Lower lobe of right lung (tissue), 2 donors: ENCODE measurements at places on chromosomes 5 and 9.

- DNase-seq: no peak
Measured at GRCh38 chr9:81259896-81260295, 429.5 kb downstream of the TLE1 start.

GRCh38 chr9:105475302-105475701 is 27.5 kb downstream of the FSD1L start:
- DNase-seq: no peak

DNA sequence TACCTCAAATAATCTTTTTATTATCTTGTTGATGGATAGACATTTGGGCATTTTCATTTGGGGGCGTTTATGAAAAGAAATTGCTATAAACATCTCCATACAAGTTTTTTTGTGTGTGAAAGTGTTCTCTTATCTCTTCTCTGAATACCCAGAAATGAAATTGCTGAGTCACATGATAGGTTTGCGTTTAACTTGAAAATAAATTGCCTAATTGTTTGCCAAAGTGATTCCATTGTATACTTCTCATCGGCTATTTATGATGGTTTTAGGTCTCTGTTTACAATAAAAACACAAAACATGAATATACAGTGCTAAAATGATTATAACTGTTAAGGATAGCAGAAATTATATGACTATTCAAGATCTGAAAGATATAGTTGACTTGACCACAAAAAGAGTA is 361.7 kb downstream of the TAF11L14 start:
- no peak for DNase-seq

- no peak for DNase-seq
Measured at GRCh38 chr5:112189391-112189790, 229.7 kb downstream of the EPB41L4A start.

DNA sequence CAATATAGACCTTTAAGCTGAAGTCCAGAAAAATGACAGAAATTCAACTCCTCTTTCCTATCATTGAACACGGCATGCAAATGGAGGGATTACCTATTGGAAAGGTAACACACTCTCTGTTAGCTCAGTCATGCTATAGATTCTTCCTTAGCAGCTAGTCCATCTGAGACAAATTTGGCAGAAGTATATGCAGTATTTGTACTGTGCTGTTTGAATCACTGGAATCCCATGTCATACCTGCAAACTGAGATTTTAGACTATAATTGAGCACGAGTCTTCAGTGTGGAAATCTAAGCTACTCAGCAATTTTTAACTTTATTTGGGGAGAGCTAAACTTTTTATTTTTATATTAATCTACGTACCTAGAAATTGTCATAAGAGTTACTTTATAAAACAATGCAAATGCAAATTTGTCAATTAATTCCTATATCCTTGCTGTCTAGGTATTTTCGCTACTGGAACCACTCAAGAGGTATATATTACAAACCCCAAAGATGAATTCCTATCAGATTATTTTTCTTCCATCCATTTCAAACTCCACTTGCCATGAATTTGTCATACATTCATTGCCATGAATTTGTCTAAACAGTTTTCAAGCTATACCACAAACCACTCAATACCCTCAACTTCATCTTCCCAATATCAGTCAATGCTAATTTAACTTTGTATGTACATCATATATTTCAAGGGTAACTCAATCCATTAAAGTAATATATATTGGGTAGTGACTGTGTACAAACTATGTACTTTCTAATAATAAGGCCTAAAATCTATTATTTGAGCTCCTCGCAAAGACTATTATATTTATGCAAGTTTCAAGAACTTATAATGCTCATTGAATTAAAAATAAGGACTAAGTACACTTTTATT is 224.8 kb downstream of the MEF2C start:
- DNase-seq: no peak

GRCh38 chr5:12566441-12566840 is 662.2 kb upstream of the CTNND2 start:
- DNase-seq: no peak

DNA sequence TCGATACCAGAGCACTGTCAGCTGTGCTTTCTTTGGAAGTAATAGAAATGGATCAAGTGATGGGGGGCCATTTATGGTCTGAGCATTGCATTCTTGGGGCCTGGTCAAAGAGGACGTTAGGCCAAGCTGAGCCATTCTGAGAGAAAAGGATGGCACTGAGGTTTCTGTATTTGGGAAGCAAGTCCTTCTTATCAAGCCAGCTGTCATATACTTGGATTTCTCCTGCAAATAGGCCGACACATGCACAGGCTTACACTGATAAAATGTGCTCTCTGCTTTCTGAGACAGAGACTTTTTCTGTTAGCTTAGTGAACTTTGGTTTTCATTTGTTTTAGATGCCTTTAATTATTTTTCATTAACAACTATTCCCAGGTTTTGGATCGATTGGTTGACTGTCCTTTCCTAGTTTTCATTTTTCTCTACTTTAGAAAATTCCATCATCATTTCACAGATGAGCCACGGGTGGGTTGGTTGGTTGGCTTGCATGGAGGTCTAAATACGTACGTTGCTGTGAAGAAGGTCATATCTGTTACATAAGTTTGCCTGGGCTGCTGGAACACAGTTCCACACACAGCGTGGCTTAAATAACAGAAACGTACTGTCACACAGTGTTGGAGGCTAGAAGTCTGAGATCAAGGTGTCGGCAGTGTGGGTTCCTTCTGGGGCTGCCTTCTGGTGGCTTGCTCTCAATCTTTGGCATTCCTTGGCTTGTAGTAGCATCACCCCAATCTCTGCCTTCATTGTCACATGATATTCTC is 20.3 kb downstream of the TMOD1 start:
- no peak for DNase-seq

DNA sequence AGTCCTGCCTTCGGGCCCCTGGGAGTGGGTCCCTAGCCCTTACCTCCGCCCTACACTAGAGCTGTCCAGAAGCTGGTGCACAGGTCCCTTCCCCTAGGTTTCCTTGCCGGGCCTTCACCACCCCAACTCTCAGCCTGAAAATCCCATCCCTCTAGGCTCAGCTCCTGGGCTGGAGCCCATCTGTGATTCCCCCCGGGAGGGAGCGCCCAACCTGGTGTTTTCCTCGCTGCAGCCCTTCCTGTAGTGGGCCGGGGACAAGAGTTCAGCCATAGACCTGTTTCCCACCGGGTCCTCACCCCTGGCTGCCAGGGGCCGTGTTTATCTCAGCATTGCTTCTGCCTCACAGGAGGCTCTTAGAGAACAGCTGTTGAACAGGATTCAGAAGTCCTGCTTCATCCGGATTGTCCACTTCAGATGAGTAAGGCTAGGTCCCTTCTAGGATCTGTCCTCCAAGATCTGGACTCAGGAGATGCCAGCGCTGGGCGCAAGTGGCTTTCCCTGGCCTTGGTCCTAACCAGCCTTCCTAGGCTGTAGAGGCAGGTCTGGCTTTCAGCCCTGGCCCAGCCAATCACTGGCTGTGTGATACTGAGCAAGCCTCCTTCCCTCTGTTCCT is 965 bp downstream of the GLIPR2 start:
- no peak for DNase-seq

DNA sequence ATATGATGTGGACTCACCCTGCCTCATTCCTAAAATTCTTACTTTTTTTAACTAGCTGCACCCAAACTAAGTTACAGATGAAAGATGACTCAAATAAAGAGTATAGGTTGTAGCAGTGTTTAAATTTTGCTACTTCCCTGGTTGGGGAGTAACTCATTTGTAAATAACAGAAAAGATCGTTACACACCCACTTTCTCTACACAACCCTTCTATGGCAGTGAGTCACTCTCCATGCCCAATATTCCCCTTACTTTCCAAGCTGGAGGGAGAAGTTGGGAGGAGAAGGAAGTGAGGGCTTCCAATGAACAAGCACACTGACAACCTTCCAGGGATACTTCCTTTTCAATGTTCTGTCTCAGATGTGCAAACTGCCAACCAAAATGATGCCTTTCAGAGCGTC is 1.9 kb downstream of the RASEF start:
- no peak for DNase-seq

DNA sequence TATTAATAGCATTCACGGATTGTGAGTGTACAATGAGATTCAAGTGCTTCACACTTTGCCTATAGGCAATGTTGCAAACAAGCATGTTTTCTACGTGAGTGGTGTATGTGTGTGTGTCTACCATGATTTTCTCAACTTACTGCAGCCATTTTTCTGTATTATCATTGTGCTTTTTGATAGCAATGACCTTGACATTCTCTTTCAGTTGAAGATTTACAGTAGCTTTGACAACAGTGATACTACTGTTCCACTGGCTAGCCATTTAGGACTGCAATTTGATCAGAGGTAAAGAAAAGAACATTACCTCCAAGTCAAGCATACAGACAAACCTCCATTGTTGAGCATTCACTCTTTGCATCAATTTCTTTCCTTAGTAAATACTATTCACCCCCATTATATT is 297.0 kb downstream of the MAN2A1 start:
- DNase-seq: no peak

- peak; percentile 71 for DNase-seq
Measured at GRCh38 chr5:122908662-122909061, 63.2 kb downstream of the SNX24 start.

DNA sequence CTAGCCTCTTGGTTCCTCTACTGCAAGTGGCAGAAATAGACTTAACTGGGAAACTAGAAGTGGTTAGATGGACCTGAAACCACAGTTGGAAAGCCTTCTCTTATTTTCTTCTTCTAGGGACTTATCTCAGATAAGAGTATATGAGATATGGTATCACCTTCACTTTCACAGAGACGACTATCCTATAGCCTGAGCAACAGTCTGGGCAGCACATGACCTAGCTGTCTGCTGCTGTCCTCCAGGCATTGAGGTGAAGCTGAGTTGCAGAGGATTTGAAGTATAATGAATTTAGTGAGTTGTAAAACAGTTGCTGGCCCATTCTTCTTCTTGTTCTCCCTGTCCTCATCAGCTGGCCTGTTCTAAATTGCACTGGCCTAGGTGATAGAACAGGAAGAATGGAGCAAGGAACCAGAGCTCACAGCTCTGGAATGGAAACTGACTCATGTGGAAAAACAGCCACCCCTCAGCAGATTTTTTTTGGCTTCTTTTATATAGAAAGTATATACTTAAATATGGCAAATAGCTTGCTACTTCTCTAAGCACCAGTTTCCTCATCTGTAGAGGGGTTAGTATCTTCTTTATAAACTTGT is 27.8 kb downstream of the RECK start:
- DNase-seq: no peak

DNA sequence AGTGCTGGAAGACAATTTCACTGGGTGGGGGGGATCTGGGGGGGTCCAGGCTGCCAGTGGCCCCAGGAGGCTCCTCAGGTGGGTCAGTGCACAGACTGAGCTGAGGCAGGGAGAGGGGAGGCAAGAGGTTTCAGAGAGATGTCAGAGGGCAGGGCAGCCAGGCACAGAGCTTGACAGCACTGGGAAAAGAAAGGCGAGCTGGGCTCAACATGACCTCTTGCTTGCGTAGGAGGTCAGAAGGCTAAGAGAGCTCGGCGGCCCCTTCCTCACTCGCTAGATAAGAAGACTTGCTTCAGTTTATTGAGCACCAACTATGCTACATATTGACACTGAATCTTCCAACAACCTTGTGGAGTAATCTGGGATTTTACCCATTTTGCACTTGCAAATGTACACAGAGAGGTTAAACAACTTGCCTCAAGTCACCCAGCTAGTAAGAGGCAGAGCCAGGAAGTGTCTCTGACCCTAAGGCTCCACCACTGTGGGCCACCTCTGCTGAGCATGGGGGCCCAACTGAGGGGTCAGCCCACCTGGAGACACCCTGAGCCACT is 3.5 kb downstream of the PDLIM7 start:
- no peak for DNase-seq

GRCh38 chr5:81783401-81783800 is 32.5 kb upstream of the SSBP2 start:
- no peak for DNase-seq

DNA sequence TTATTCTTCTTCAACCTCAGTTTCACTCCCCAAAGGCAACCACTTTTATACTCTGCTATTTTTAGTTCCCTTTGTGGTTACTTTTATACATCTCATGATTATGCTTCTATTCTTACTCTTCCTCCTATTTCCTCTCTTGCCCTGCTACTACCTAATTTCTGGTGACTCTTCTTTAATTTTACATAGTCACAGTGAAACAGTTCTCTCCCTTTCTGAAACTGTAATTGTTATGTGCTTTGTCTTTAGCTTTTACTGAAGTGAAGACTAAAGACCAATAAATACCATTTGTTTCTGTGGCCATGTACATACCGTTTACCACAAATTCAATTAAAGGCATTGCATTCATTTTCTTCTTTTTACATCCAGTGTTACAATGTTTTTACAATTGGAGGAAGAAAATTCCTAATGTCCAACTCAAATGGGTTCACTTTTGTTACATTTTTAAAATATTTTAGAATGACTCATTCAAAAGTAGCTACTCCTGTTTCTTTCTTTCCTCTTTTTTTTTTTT is 410.6 kb downstream of the PSAT1 start:
- DNase-seq: no peak

- no peak for DNase-seq
Measured at GRCh38 chr9:114224247-114224610, 68.9 kb downstream of the COL27A1 start.

DNA sequence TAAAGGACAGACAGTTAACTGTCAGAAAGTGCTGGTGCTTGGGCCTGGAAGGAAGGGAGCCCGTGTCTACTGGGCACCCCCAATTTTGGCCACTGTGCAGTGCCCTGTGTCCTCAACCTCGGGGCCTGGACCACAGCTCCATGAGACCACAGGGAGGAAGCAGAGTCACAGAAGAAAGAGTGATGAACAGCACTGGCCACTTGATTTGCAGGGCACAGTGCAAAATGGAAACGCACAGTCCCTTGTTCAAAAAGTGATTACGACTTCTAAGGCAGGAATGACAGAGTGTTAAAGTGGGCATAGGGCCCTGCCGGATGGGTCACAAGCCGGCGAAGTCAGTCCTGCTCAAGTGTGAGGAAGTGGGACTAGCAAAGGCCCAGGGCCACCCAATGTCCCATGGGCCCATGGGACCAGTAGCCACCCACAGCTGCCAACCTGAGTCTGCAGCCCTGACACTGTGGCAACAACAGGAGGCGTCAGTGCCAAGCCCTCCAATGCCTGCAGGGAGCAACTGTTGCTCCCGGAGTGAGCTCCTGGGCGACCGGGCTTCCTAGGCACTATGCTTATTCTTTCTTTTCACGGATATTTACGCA is 85.4 kb downstream of the ADAMTS2 start:
- no peak for DNase-seq

GRCh38 chr5:72273547-72273946 is 46.5 kb downstream of the MRPS27 start:
- DNase-seq: no peak

- no peak for DNase-seq
Measured at GRCh38 chr9:132075853-132076252, 3.8 kb downstream of the MED27 start.

DNA sequence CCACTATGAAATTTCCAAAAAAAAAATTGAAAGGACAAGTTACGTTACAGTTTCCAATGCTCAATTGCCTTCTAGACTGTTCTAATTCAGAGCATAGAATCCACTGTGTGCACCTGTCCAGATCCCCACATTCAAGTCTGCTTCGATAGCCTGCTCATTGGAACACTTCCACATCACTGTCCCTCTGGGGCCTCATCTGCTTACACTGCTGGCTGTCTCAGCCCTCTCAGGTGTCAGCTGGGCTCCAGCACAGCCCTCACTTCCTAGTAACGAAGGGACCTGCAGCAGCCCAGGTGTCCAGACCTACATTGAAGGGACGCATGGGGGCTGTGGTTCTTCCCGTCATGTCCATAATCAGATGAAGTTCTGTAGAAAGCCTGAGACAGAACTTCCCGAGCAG is 94.3 kb upstream of the EMB start:
- no peak for DNase-seq
